ENCODE measurements at places on chromosomes 5 and 9. TPM values are rescaled to one million over a fixed set of nuclear protein-coding genes. Genes with fewer than 3 reads are reported as not detected.

EIF4EBP3 gene
- total RNA-seq: 28.5 TPM

PCDHGA2 gene
- not detected for total RNA-seq

RAB3C gene
- not detected for total RNA-seq

STKLD1 gene
- 0.35 TPM for total RNA-seq

CDC20B gene
- not detected for total RNA-seq

GLRA1 gene
- not detected for total RNA-seq

PCDHA10 gene
- total RNA-seq: not detected

RIMOC1 gene
- 19.6 TPM for total RNA-seq

SPINK4 gene
- not detected for total RNA-seq

DNA sequence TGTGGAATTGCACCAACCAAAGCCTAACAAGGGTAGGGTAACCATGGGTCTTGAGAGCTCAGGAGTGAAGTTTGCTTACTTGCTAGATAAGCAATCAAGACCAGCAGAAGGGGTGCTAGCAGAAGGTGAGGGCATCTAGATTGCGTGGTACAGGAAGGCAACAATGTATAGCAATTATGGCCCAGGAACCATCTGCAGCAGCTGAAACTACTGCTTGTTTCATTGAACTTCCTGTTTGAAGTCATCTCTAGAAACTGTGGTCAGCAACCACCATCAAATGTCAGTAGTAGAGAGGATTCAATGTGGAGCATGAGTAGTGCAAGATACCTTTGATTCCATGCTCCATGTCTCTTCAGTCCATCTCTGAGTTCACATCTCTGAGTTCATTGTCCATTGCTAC, 462.1 kb upstream of the GRAMD2B start:
- H3K36me3 ChIP-seq: no peaks in the 10 kb centered on the region
- H3K4me1 ChIP-seq: no peaks in the 10 kb centered on the region
- no peak overlapping the region for H3K27ac ChIP-seq
- DNase-seq: no peak
- H3K27me3 ChIP-seq: no peaks in the 10 kb centered on the region
- no peak overlapping the region for H3K4me3 ChIP-seq

DNA sequence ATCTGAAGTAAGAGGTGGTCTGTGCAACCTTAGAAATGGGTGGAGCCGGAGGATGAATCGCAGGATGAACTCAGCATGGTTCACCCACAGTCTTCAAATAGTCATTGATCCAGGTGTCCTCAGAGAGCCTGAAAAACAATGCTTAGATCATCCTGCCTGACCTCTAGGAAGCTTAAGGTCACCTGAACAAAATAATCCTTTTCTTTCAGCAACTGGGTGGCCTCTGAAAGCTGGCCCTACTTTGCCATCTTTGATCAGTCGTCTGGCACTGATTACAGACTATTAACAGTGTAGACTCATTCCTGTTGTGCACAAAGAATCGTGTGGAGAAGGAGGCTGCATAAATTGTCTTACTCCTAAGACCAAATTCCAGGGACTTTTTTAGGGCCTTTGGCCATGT, 50.7 kb downstream of the PIP5K1B start:
- no peaks in the 10 kb centered on the region for H3K36me3 ChIP-seq
- no peak overlapping the region for H3K4me3 ChIP-seq
- no peak for DNase-seq
- no peaks in the 10 kb centered on the region for H3K4me1 ChIP-seq
- H3K27me3 ChIP-seq: peaks cover 8% of the 10 kb centered on the region
- H3K27ac ChIP-seq: no peak overlapping the region

DNA sequence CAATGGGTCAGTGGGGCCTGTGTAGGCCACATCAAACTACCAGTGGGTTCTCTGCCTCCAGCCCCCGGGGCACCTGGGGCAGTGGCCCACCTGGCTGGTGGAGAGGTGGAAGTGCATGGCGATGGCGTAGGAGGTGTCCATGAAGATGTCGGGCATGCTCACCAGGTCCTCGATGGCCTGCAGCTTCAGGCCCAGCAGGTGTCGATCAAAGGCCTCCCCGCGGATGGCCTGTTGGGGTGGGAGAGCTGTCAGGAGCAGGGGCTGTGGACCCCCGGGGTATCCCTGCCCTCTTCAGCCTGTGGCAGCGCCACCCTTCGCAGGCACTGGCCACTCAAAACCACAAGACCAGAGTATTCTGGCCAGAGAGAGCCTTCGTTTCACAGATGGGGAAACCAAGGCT, 14.7 kb downstream of the CRAT start:
- no peak overlapping the region for H3K4me3 ChIP-seq
- no peaks in the 10 kb centered on the region for H3K4me1 ChIP-seq
- DNase-seq: no peak
- peaks cover 2% of the 10 kb centered on the region for H3K36me3 ChIP-seq
- H3K27me3 ChIP-seq: no peaks in the 10 kb centered on the region

GRCh38 chr9:82601293-82601771, 461.6 kb downstream of the RASEF start:
- no peak for DNase-seq
- H3K4me3 ChIP-seq: no peak overlapping the region
- H3K27me3 ChIP-seq: no peaks in the 10 kb centered on the region
- H3K36me3 ChIP-seq: no peaks in the 10 kb centered on the region
- H3K4me1 ChIP-seq: no peaks in the 10 kb centered on the region

- no peak overlapping the region for H3K4me3 ChIP-seq
- peaks cover 11% of the 10 kb centered on the region for H3K4me1 ChIP-seq
- no peaks in the 10 kb centered on the region for H3K27me3 ChIP-seq
- DNase-seq: no peak
- H3K27ac ChIP-seq: no peak overlapping the region
These were observed 9.8 kb upstream of the RAPGEF6 start for GRCh38 chr5:131644822-131645221.

GRCh38 chr9:133460405-133461175, 812 bp downstream of the CACFD1 start:
- peak; percentile 30 for DNase-seq
- H3K27me3 ChIP-seq: no peaks in the 10 kb centered on the region
- peaks cover 2% of the 10 kb centered on the region for H3K4me1 ChIP-seq
- H3K4me3 ChIP-seq: peak overlapping the region; percentile 59

DNA sequence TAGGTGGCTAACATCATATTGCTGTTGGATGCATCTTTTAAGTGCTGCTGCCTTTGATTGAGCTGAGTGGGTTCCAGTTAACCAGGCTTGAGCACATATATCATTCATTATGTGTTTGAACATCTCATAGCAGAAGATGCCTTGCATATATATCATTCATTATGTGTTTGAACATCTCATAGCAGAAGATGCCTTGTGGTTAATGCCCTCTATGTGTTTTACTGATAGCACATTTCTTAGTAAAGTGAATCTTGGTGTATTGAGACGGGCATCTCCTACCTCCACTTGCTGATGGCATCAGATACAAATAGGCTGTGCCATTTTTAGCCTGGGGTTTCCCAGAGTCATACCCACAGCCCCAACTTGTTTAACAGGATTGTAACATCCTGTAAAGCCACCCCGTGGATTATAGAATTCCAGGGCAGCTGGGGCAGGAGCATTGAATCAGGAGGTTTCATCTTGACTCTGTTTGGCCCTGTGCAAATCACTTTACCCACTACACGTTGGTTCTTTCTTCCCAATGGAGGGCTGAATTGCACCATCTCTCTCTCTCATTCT, 26.5 kb downstream of the MTAP start:
- no peaks in the 10 kb centered on the region for H3K27me3 ChIP-seq
- H3K36me3 ChIP-seq: peaks cover 71% of the 10 kb centered on the region
- H3K27ac ChIP-seq: no peak overlapping the region
- peaks cover 51% of the 10 kb centered on the region for H3K4me1 ChIP-seq

- H3K36me3 ChIP-seq: no peaks in the 10 kb centered on the region
- peaks cover 9% of the 10 kb centered on the region for H3K4me1 ChIP-seq
- H3K27me3 ChIP-seq: peaks cover 5% of the 10 kb centered on the region
- no peak overlapping the region for H3K4me3 ChIP-seq
- peak overlapping the region; percentile 55 for H3K27ac ChIP-seq
These were observed 24.9 kb upstream of the ZSWIM6 start for GRCh38 chr5:61307191-61307590.

DNA sequence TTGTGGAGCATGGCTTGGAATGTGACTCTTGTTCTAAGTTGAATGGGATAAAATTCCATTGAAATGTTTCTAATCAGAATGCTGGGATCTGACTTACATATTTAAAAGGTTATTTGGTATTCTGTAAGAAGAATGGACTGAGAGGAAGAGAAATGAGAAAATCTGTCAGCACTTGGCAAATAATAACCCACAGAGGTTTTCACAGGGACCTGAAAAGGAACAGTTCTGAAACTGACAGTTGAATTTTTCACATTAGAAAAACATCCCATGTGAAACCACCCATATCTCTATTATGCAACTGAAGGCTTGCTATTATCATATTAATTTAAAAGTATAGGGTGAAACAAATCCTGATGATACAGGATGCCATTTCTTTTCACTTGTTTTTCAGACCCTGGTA, 302.7 kb downstream of the EPB41L4A start:
- no peaks in the 10 kb centered on the region for H3K4me1 ChIP-seq
- no peak for DNase-seq
- no peaks in the 10 kb centered on the region for H3K36me3 ChIP-seq
- H3K4me3 ChIP-seq: no peak overlapping the region

GRCh38 chr9:1024112-1024511, 26.0 kb upstream of the DMRT2 start:
- no peaks in the 10 kb centered on the region for H3K4me1 ChIP-seq
- H3K27me3 ChIP-seq: peaks cover 29% of the 10 kb centered on the region
- no peak for DNase-seq
- no peaks in the 10 kb centered on the region for H3K36me3 ChIP-seq
- H3K27ac ChIP-seq: no peak overlapping the region

DNA sequence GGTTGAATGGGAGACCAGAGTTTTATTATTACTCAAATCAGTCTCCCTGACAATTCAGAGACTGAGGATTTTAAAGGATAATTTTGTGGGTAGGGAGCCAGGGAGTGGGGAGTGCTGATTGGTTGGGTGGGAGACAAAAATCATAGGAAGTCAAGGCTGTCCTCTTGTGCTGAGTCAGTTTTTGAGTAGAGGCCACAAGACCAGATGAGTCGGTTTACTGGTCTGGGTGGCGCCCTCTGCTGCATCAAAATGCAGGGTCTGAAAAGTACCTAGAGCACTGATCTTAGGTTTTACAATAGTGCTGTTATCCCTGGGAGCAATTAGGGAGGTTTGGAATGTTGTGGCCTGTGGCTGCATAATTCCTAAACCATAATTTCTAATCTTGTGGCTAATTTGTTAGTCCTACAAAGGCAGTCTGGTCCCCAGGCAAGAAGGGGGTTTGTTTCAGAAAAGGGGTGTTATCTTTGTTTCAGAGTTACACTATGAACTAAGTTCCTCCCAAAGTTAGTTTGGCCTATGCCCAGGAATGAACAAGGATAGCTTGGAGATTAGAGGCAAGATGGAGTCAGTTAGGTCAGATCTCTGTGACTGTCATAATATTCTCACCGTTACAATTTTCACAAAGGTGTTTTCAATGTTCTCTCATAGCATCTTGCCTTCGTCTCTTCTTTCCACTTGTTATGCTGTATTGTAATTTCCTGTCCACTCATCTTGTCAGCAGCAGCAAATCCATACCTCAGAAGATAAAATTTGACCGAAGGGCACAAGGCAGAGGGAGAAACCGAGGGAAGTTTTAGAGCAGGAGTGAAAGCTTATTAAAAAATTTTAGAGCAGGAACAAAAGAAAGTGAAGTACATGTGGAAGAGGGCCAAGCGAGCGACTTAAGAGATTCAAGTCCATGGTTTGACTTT, 59.2 kb upstream of the CLINT1 start:
- peak; percentile 88 for DNase-seq
- H3K36me3 ChIP-seq: no peaks in the 10 kb centered on the region
- no peaks in the 10 kb centered on the region for H3K27me3 ChIP-seq
- no peak overlapping the region for H3K27ac ChIP-seq
- H3K4me3 ChIP-seq: no peak overlapping the region

DNA sequence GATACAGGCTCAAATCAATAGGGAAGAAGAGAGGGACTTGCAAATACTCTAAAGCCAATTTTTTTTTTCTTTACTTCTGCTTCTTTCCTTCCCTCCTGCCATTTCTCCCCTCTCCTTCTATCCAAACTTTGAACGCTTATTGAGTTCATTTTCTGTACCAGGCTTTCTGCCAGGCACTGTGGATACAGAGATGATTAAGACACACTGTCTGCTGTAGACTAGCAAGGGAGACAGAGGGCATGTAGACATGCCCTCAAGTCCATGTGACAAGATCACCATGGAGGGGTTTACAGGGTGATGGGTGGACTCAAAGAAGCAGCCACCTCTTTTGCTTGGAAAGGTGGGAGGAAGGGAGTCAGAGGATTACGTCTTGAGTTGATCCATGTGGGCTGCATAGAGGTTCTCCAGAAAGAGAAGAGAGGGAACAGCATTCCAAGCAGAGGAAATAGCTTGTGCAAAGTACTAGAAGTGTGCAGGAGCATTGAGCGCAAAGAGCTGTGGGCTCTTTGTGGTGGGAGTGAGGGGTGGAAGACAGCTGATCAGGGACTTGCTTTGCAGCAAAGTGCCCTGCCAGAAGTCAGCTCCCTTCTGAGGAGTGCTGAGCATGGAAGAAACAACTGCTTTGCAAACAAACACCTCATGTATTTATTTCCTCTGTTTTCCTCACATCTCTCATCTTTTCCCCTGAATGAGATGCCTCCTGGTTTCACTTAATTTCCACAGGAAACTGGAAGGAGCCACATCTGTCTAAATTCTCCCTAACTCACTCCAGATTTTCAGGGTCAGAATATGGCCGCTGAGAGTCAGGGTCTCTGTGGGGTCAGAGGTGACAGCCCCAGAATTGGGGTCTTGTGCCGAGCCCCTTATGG, 64.4 kb upstream of the COL15A1 start:
- no peak overlapping the region for H3K4me3 ChIP-seq
- H3K4me1 ChIP-seq: no peaks in the 10 kb centered on the region
- no peak for DNase-seq
- no peak overlapping the region for H3K27ac ChIP-seq
- no peaks in the 10 kb centered on the region for H3K36me3 ChIP-seq

GRCh38 chr9:91207729-91208418, 153.8 kb downstream of the AUH start:
- H3K4me1 ChIP-seq: peaks cover 68% of the 10 kb centered on the region
- H3K27ac ChIP-seq: peak overlapping the region; percentile 98
- DNase-seq: peak; percentile 61
- H3K4me3 ChIP-seq: peak overlapping the region; percentile 7
- no peaks in the 10 kb centered on the region for H3K27me3 ChIP-seq

DNA sequence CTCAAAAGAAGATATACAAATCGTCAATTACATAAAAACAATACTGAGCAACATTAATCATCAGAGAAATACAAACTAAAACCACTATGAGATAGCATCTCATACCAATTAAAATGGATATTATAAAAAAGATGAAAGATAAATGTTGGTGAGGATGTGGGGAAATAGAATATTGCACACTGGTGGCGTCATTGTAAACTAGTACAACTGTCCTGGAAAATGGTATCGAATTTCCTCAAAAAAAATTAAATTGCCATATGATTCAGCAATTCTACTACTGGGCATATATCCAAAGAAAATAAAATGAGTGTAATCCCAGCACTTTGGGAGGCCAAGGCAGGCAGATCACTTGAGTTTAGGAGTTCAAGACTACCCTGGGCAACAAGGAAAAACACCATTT, 326.0 kb upstream of the FTMT start:
- H3K27ac ChIP-seq: no peak overlapping the region
- H3K36me3 ChIP-seq: no peaks in the 10 kb centered on the region
- DNase-seq: no peak
- no peaks in the 10 kb centered on the region for H3K27me3 ChIP-seq
